HFFc6 (cell line): ENCODE measurements at places on chromosomes 3 and 15. TPM values are rescaled to one million over a fixed set of nuclear protein-coding genes. Genes with fewer than 3 reads are reported as not detected.

GRCh38 chr3:73557986-73558726, 66.6 kb downstream of the PDZRN3 start:
- peak; percentile 30 for DNase-seq

DNA sequence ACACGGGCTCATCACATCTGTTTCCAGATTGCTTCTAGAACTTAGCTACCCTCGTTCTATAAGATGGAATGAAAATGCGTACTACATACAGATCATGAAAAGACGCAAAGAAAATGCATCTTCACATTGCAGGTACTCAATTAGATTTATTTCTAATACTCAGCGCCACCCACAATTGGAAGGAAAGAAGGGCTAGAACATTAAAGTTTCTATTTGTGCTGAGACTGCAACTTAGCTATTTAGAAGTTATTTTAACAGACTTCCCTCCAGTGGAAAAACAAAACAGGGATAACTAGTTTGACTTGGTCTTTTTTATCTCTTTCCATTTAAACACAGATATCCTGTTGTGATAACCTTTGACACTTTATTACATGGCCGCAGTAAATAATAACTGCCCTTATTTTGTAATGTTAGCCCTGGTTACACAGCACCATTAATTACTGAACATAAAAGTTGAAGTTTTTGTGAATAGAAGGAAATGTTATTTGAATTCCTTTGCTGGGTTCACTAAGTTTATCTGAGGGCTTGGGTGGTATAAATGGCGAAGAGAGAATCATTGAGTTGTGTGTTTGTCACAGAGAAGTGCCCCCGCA, 86.9 kb upstream of the SLC25A26 start:
- no peak for DNase-seq

DNA sequence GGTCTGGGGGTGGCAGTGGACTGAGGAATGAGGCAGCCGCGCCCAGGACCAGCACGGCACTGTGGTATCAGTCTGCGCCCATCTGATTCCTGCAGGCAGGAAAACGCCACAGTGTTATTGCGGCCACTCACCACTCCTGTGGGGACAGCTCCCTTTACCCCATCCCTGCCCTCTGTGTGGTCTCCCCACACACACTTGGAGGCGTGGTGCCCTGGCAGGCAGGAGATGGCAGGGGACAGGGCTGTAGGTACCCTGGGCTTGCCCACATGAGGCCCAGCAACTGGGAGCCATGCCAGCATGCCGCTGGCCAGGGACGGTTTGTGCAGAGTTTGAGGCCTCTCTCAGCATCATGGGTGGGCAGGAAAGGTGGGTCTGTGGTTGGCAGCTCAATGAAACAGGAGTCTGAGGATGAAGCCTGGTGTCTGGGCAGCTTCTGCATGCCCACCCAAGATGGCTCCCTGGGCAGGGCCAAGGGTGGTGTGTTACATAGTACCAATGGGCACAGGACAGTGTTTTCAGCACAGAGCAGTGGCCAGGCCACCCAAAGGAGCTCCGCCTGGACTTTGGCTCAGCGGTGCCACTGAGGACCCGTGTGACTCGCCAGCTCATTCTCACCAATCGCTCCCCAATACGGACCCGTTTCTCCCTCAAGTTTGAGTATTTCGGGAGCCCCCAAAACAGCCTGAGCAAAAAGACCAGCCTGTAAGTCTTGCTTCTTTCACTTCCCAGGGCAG, 27.2 kb downstream of the ACAA1 start:
- no peak for DNase-seq

DNA sequence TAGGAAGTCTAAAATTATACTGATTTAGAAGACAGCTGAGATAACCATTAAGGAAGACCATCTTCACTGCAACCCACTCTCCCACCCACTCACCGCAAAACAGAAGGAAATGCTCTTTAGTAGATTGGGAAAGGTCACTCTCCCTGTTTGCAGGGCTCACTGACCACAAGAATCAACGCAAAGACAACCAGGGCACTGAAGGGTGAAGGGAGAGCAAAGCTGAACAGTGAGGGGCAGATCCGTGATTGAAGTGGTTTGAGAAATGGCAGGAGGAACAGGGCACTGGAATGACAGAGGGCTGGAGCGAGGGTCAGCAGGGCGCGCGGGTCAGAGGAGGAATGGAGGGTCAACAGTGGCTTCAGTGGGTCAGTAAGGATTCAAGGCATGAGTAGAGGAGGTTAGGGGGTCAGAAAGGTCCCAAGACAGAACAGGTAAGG, 520 bp downstream of the MESD start:
- no peak for DNase-seq

SOX14 gene
- not detected in 3 replicates for total RNA-seq

GRCh38 chr15:60442763-60443162, 36.2 kb downstream of the ICE2 start:
- DNase-seq, result peak; percentile 38

GRCh38 chr15:22780267-22780666, 6.2 kb upstream of the NIPA1 start:
- no peak for DNase-seq

ZNF385D gene
- 4.4 to 9.4 TPM (median 5.9 TPM) in 3 replicates for total RNA-seq

DNA sequence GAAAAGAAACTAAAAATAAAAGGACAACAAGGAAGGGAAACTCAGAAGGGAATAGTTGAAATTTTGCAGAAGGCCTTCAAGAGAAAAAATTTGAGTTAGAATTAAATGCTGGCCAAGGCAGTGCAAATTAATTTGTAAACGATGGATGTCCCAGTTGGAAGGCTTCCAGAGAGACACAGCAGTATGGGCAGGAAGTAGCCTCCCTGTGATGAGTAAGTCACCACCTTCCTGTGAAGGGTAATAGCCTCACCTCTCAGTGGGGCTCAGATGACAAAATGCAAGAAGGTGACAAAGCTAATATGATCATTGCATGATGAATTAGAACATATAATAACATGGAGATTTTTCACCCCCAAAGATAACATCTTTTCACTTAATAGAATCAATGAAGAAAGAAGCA, 27.3 kb upstream of the TMCO5A start:
- DNase-seq, result no peak

- DNase-seq, result no peak
Observed at GRCh38 chr3:64848127-64848800, 160.5 kb upstream of the ADAMTS9 start.

GRCh38 chr3:105827959-105828358, 40.9 kb downstream of the CBLB start:
- DNase-seq, result peak; percentile 88

PLA2G4F gene
- not detected in 3 replicates for total RNA-seq

GRCh38 chr3:123750659-123751420, 133.3 kb downstream of the MYLK start:
- DNase-seq, result peak; percentile 92
